ENCODE measurements at places on chromosomes 7 and 10. TPM values are rescaled to one million over a fixed set of nuclear protein-coding genes. Genes with fewer than 3 reads are reported as not detected.

SFTPD gene
- 12.9 TPM for total RNA-seq

WNT16 gene
- total RNA-seq = not detected

DNA sequence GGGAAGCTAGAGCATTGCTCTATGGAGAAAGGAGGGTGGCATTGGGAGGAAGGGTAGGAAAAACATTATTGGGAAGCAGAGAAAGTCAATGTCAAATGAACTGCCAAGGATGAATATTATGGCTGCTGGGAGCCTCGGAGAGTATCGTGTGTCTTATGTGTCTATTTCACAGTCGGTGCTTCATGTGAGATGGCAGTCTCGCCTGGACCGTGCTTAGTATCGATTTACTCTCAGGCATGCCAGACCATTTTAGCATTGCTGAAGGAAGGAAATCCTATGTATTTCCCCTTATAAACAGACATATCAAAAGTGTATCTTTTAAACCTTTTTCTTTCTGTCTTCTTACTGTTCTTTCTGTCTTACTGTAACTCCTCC lies 612.6 kb downstream of the AUTS2 start:
- H3K4me1 ChIP-seq = no peaks in the 10 kb centered on the region
- no peak overlapping the region for H3K27ac ChIP-seq
- H3K27me3 ChIP-seq = no peaks in the 10 kb centered on the region
- H3K36me3 ChIP-seq = no peaks in the 10 kb centered on the region
- DNase-seq = no peak

- H3K4me3 ChIP-seq = no peak overlapping the region
- no peak overlapping the region for H3K27ac ChIP-seq
- no peaks in the 10 kb centered on the region for H3K4me1 ChIP-seq
Observed at GRCh38 chr10:87547734-87548311, 43.1 kb downstream of the MINPP1 start.

GRCh38 chr7:137934941-137935883 lies 66.7 kb downstream of the CREB3L2 start:
- peaks cover 77% of the 10 kb centered on the region for H3K4me1 ChIP-seq
- H3K4me3 ChIP-seq = no peak overlapping the region
- peak overlapping the region; percentile 81 for H3K27ac ChIP-seq
- no peaks in the 10 kb centered on the region for H3K27me3 ChIP-seq
- DNase-seq = no peak

DNA sequence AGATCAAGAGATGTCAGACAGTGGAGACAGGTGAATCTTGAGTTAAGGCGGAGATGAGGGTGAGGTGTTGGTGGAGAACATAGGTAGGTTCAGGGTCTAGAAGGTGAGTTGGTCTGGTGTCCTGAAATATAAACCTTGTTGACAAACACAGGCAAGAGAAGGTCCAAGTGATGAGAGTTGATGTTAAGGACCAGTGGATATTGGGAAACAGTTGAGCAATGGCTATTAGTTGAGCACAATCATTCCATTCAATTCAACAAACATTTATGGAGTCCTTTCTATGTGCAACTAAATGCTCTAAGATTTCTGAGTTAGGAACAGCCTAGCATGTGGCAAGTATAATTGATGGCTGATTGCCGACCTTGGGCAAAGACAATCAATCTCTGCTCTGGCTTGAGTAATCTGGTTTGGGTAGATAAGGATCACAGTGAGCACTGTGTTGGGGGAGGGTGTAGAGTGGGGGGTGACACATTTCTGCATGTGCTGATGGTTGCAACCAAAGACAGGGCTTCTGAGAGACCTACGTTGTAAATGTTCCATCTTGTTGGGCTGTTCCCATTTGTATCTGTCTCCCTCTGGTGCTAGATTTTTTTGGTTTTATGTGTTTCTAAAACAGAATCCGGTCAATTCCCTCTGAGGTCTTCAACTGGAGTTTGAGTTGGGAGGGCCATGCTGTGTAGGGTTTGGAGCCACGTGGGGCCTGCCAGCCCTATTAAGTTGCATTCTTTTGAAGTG lies 201.1 kb downstream of the BAMBI start:
- no peaks in the 10 kb centered on the region for H3K27me3 ChIP-seq
- H3K4me3 ChIP-seq = no peak overlapping the region
- no peak for DNase-seq
- no peaks in the 10 kb centered on the region for H3K4me1 ChIP-seq

OR6B1 gene
- not detected for total RNA-seq

AKR1C2 gene
- 130 TPM for total RNA-seq

- DNase-seq = no peak
- H3K4me1 ChIP-seq = peaks cover 9% of the 10 kb centered on the region
- H3K27ac ChIP-seq = no peak overlapping the region
- peaks cover 10% of the 10 kb centered on the region for H3K27me3 ChIP-seq
Observed at GRCh38 chr7:151376218-151376902, 33.5 kb downstream of the WDR86 start.

DNA sequence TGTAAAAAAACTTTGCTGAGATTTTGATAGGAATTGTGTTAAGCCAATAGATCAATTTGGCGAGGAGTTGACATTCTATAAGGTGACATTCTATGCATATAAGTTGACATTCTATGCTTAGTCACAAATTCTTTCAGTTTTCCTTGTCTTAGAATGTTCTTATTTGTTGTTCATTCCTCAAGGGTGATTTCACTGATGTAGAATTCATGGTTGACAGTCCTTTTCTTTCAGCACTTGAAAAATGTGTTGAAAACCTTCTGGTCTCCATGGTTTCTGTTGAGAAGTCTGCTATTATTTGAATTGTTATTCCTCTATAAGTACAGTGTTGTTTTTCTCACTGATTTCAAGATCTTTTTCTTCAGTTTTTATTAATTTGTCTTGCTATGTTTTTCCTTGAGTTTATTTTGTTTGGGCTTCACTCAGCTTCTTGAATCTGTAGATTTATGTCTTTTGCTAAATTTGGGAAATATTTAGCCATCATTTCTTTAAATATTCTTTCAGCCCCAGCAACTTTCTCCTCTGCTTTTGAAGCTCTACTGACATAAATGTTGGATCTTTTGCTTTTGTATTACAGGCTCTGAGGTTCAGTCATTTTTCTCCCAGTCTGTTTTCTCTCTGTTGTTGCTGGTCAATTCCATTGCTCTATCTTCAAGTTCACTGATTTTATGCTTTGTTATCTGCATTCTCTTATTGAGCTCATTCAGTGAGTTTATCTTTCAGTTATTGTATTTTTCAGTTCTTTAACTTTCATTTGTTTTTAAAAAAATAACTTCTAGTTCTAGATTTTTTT lies 154.9 kb downstream of the SDK1 start:
- no peaks in the 10 kb centered on the region for H3K36me3 ChIP-seq
- H3K4me3 ChIP-seq = no peak overlapping the region
- H3K4me1 ChIP-seq = no peaks in the 10 kb centered on the region
- H3K27ac ChIP-seq = no peak overlapping the region

GRCh38 chr7:107494884-107495283 lies 25.0 kb downstream of the GPR22 start:
- DNase-seq = no peak
- no peak overlapping the region for H3K4me3 ChIP-seq
- H3K4me1 ChIP-seq = no peaks in the 10 kb centered on the region
- no peaks in the 10 kb centered on the region for H3K36me3 ChIP-seq
- no peaks in the 10 kb centered on the region for H3K27me3 ChIP-seq
- H3K27ac ChIP-seq = no peak overlapping the region

PAX2 gene
- not detected for total RNA-seq

GRCh38 chr10:117186832-117187615 lies 10.3 kb upstream of the KCNK18 start:
- no peaks in the 10 kb centered on the region for H3K27me3 ChIP-seq
- DNase-seq = no peak
- H3K4me1 ChIP-seq = no peaks in the 10 kb centered on the region
- H3K27ac ChIP-seq = no peak overlapping the region
- no peak overlapping the region for H3K4me3 ChIP-seq

DNA sequence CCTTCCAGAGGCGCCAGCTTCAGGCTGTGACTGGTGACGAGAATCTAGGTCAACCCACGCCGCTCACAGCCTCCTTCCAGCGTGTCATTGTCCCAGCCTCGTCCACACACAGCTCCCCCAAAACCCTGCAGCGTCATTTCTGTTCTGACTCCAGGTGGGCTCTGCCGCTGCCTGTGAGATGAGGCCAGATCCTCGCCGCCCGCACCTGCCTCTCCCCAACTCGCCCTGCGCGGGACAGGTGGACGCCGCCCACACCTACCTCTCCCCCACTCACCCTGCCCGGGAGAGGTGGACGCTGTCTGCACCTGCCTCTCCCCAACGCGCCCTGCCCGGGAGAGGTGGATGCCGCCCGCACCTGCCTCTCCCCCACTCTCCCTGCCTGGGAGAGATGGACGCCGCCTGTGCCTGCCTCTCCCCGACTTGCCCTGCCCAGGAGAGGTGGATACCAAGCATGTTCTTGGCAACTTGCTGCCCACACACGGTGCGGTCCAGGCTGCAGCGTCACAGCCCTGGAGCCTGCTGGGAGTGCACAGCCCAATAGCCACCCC lies 32.0 kb upstream of the CFAP46 start:
- DNase-seq = no peak
- H3K4me1 ChIP-seq = no peaks in the 10 kb centered on the region
- H3K27ac ChIP-seq = no peak overlapping the region
- peaks cover 86% of the 10 kb centered on the region for H3K27me3 ChIP-seq
- no peaks in the 10 kb centered on the region for H3K36me3 ChIP-seq

- no peak overlapping the region for H3K27ac ChIP-seq
- no peak overlapping the region for H3K4me3 ChIP-seq
- H3K4me1 ChIP-seq = peaks cover 14% of the 10 kb centered on the region
- peaks cover under 1% of the 10 kb centered on the region for H3K36me3 ChIP-seq
Observed at GRCh38 chr7:149289856-149290255, 27.9 kb downstream of the ZNF783 start.

LIPF gene
- total RNA-seq = 18,610 TPM

DNA sequence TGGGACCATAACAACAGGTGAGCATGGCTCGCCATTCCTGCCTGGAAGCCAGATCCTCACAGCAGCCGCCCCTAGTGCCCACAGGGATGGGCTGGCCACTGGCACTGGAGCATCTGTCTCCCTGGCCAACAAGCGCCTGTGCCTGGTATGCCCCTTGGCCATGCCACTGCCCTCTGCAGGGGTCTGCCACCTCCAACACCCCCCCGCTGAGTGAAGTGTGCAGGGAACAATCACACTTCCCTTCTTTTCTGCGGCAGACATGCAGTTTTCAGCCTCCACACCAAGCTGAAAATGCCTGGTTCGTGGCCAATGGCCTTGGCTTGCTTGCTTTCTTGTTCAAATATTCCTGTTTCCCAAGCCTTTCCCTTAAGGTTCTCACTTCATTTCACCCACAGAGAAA lies 50.7 kb downstream of the HSPA12A start:
- DNase-seq = no peak
- peak overlapping the region; percentile 4 for H3K27ac ChIP-seq
- no peak overlapping the region for H3K4me3 ChIP-seq
- no peaks in the 10 kb centered on the region for H3K4me1 ChIP-seq
- no peaks in the 10 kb centered on the region for H3K27me3 ChIP-seq
- no peaks in the 10 kb centered on the region for H3K36me3 ChIP-seq

DNA sequence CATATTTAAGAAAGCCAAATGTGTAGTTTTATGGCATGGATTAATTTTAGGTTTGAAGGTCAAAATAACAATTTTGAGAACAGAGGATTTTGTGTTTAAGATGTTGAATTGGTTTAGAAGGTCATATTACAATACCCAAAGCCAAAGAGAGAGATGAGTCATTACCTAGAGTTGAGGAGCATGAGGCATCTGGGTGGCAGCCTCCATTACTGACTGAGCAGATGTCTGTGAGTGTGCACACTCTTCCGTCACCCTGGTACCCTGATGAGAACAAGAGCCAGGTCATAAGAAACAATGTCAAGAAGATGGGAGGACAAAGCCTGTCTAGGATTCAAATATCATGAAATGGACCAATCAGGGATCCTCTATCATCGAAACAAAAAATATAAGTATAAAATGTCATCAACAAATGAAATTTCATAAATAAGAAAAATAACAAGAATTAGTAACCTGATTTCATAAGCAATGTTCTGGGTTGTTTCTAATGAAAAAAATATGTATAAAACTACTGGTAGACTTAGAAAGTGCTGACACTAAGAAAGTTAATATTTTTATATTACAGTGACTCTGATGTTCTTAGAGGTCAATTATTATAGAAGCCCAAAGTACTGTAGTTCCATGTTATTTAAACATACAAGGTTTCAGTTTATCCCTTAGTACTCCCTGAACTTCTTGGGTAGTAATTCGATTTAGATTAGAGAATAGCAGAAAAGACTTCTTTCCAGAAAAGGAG lies 20.0 kb downstream of the CUBN start:
- H3K4me3 ChIP-seq = no peak overlapping the region
- no peak overlapping the region for H3K27ac ChIP-seq
- no peaks in the 10 kb centered on the region for H3K27me3 ChIP-seq
- no peaks in the 10 kb centered on the region for H3K36me3 ChIP-seq
- DNase-seq = no peak
- H3K4me1 ChIP-seq = no peaks in the 10 kb centered on the region

DNA sequence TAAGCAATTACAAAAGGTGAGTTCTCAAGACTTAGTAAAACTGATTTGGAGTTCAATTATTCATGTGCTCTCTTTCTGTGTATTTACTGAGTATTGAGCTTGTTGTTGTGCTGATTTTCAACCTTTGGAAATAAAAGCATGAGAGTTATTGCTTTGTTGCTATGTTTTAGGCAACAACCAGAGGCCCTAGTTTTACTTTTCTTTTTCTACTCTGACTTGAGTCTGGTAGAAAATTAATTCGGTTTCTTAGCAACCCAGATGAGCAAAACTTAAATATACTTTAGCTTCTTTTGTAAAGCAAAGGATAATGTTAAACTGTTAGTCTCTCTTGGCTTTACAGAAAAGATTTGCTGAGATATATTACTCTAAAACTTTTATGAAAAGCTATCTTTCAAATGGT lies 66.4 kb upstream of the SCIN start:
- no peaks in the 10 kb centered on the region for H3K36me3 ChIP-seq
- H3K4me1 ChIP-seq = no peaks in the 10 kb centered on the region
- no peak overlapping the region for H3K4me3 ChIP-seq
- no peaks in the 10 kb centered on the region for H3K27me3 ChIP-seq
- DNase-seq = peak; percentile 16

SPDYE9 gene
- total RNA-seq = 0.37 TPM

- peak overlapping the region; percentile 64 for H3K27ac ChIP-seq
- H3K27me3 ChIP-seq = no peaks in the 10 kb centered on the region
- H3K4me1 ChIP-seq = peaks cover 42% of the 10 kb centered on the region
- no peak for DNase-seq
Observed at GRCh38 chr10:14560274-14560673, 214.4 kb downstream of the FAM107B start.

EFCAB10 gene
- total RNA-seq = not detected
